ENCODE measurements at places on chromosomes 2 and 18.

DNA sequence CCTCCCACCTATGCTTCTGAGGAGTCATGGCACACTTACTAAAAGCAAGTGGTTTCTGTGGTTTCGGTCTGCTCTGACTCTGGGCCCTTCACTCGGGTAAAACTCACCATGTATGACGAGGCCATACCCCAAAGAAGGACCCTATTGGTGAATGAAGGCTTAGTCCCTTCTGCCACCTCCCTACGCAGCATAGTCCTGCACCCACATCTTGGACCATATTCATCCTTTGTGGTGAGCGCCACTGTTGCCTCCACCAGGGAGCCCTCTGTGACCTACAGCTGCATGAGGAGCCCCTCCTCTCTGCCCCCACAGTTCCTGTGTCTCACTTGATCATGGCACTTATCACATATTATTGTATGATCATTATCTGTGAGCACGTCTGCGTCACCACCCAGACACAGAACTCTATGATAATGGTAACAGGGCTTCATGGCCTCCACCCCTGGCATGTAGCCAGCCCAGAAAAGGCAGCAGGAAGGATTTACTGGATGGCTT is 113.3 kb downstream of the TFCP2L1 start:
- H3K36me3 ChIP-seq: no peaks in the 10 kb centered on the region
- no peak for DNase-seq
- no peak overlapping the region for H3K27ac ChIP-seq
- no peaks in the 10 kb centered on the region for H3K4me1 ChIP-seq
- no peaks in the 10 kb centered on the region for H3K27me3 ChIP-seq

- H3K27ac ChIP-seq: peak overlapping the region; percentile 27
- H3K36me3 ChIP-seq: no peaks in the 10 kb centered on the region
- DNase-seq: no peak
- H3K4me1 ChIP-seq: peaks cover 20% of the 10 kb centered on the region
- H3K4me3 ChIP-seq: no peak overlapping the region
- H3K27me3 ChIP-seq: no peaks in the 10 kb centered on the region
Observed at GRCh38 chr2:234426616-234427015, 70.3 kb downstream of the ARL4C start.

GRCh38 chr18:9666548-9666947 is 41.6 kb upstream of the RAB31 start:
- DNase-seq: no peak
- H3K27ac ChIP-seq: no peak overlapping the region
- H3K4me1 ChIP-seq: no peaks in the 10 kb centered on the region
- H3K36me3 ChIP-seq: no peaks in the 10 kb centered on the region
- no peaks in the 10 kb centered on the region for H3K27me3 ChIP-seq
- no peak overlapping the region for H3K4me3 ChIP-seq

DNA sequence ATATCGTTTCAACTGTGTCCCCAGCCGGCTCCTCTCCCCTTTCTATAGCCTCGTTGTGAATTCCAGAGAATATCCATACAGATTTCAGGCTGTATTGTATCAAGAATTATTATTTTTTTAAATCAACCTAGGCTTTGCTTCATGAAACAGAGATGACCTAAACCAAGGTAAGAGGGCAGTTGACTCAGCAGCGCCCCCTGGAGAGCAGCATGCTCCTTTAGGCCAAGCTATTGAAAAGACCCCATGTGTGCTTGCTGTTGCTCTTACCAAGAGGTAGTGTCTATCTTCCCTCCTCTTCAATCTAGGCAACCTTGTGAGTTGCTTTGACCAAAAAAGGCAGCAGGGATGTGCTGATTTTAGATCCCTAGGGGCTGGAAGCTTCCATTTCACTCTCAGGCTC is 426.7 kb upstream of the SMIM21 start:
- H3K4me3 ChIP-seq: no peak overlapping the region
- H3K4me1 ChIP-seq: no peaks in the 10 kb centered on the region
- H3K27me3 ChIP-seq: no peaks in the 10 kb centered on the region
- DNase-seq: peak; percentile 24
- no peak overlapping the region for H3K27ac ChIP-seq

- H3K27me3 ChIP-seq: no peaks in the 10 kb centered on the region
- peak overlapping the region; percentile 23 for H3K27ac ChIP-seq
- H3K4me1 ChIP-seq: peaks cover 23% of the 10 kb centered on the region
- H3K4me3 ChIP-seq: no peak overlapping the region
Observed at GRCh38 chr2:37582481-37583220, 88.8 kb downstream of the CDC42EP3 start.

GRCh38 chr18:253121-253520 is 14.7 kb downstream of the THOC1 start:
- H3K36me3 ChIP-seq: no peaks in the 10 kb centered on the region
- no peaks in the 10 kb centered on the region for H3K27me3 ChIP-seq
- H3K4me1 ChIP-seq: no peaks in the 10 kb centered on the region
- no peak for DNase-seq
- H3K27ac ChIP-seq: no peak overlapping the region

DNA sequence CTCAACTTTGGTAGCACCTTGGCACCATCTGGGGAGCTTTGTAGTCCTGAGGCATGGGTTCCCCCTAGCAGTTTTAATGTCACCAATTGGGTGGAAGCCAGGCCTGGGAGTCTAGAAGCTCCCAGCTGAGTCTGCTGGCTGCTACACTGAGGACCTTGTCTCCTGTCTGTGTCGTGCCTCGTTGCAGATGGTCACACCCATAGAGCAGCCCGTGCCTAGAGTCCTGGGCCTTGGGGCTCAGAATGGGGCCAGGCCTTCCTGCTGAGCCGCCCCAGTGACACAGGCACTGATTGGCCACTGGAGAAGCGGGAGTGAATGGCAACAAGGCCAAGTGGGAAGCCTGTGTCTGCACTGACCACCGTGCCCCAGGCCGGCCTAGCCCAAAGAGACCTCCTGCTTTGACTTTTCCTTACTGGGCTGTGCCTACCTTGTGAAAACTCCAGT is 113.2 kb downstream of the SH3RF3 start:
- peak overlapping the region; percentile 79 for H3K27ac ChIP-seq
- peaks cover 34% of the 10 kb centered on the region for H3K4me1 ChIP-seq
- no peak for DNase-seq
- no peaks in the 10 kb centered on the region for H3K27me3 ChIP-seq
- H3K36me3 ChIP-seq: no peaks in the 10 kb centered on the region
